Activated CD4-positive, alpha-beta T cell treated with anti-CD3 and anti-CD28 coated beads, Interleukin-2, amount 50 U/mL, for 1 hour (primary cell): ENCODE measurements at places on chromosomes 6 and 20.

- no peak for DNase-seq
These were observed 27.8 kb upstream of the KIF16B start for GRCh38 chr20:16601047-16601446.

GRCh38 chr6:53944543-53944942 is 149.7 kb downstream of the LRRC1 start:
- DNase-seq = no peak

DNA sequence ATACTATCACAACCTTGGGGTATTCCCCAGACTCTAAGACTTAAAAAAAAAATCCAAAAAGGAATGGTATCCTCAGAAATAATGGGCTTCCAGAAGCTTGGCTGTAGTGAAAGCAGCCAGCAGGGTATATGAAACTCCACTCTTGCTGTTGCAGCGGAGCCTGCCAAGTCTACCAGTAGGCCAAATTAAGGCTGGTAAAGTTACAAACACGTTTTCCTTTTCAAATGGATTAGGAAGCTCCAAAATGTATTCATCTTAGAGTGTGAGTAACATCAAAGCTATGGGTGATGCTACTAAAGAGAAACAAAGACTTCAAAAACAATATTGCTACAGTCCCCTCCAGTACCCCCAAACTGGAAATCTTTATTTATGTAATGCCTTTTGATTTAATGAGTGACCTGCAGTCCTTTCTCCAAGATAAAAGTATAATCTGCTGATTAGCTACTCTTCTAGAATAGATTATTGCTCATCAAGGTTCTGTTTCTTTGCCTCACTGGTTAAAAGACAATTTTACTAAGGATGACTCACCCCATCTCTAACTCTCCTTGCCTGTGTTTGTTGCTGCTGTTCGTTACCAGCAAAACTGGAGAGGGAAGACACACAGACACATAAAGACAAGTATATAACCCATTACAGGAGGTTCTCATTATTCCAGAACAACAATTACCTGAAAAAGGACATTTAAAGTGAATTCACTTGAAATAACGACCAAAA is 84.9 kb downstream of the BTBD9 start:
- no peak for DNase-seq

DNA sequence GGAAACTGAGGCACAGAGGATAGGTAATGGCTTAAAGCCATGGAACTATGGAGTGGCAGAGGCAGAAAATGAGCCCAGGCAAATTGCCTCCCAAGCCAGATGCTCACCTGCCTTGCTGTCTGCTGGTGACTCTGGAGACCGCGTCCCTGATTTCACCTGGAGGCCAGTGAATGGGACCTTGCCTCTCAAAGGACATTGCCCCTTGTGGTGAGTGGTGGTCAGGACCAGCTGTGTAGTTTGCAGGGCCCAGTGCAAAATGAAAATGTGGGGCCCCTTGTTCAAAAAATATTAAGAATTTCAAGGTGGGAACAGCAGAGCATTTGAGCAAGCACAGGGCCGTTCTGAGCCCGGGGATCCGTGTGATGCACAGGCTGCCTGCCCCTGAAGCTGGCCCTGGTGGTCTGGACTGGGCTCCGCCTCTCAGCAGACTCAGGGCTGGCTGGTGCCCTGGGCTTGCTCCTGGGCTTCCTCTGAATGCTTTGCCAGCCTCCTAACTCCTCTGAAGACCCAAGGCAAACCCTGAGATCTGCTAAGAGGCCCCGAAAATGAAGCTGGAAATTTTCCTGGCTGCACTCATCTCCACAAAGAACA is 19.8 kb upstream of the KCNG1 start:
- no peak for DNase-seq

DNA sequence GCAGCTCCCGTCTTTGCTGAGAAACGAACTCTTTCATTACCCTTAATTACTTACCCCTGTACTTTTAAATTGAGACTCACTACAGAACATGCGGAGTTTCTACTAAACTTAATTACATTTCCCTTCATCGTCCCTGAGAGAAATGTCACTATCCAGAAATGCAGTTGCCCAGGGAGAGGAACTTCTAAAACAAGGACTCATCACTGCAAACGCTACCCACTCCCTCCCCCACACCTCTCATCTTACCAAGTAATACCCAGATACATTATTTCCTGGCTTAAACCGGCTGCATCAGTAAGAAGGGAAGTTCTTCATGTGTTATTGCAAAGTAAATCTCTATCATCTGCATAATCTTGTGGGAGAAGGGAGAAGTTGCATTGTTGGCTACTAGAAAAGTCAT is 138.3 kb downstream of the IPCEF1 start:
- DNase-seq = no peak

DNA sequence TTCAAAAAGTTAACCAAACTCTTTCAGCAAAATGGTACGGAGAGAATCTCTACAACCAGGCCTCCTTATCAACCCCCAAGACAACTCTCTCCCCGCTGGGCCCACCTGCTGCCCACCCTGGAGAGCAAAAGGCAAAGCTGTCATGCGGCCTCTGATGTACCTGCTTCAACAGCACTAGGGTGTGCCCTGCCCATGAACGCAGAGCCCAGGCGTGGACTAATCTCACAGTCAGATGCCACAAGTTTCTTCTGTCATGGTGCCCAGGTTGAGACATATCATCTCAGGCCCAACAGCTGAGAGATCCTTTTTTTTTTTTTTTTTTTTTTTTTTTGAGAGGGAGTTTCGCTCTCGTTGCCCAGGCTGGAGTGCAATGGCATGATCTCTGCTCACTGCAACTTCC is 26.3 kb downstream of the SLC2A4RG start:
- DNase-seq = no peak

DNA sequence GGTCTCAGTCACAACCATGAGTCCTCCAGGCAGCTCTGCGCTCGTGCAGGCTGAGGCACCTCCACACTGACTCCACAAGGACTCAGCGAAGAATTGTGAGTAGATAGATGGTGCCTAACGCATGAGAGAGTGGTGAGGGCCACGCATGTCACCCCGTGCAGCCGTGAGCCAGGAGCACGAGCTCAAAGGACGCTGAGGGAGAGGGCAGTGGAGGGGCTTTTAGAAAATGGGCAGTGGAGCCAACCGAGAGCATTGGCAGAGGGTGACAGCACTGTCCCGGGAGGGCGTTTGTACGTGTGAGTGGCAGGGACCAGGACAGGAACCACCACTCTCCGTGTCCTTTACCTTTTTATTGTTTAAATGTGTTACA is 105.6 kb downstream of the PSMB1 start:
- DNase-seq = no peak

- DNase-seq = no peak
These were observed 60.0 kb upstream of the EZR start for GRCh38 chr6:158879180-158879579.

GRCh38 chr20:4260102-4260501 is 244.7 kb upstream of the RNF24 start:
- DNase-seq = no peak

GRCh38 chr6:118494091-118494490 is 54.0 kb upstream of the PLN start:
- no peak for DNase-seq

DNA sequence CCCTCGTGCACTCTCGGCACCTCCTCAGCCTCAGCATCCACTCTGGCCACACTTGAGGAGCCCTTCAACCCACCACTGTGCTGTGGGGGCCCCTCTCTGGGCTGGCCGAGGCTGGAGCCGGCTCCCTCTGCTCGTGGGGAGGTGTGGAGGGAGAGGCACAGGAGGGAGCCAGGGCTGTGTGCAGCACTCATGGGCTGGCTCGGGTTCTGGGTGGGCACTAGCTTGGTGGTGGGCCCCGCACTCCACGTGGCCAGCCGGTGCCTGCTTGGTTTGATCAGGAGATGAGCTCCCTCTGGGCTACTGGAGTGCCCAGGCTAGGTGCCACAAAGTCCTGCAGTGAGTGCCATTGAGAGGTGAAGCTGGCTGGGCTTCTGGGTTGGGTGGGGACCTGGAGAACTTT is 949.4 kb upstream of the GJE1 start:
- no peak for DNase-seq

GRCh38 chr20:43974695-43975094 is 60.0 kb downstream of the TOX2 start:
- no peak for DNase-seq

- DNase-seq = no peak
These were observed 114.5 kb downstream of the EDN1 start for GRCh38 chr6:12404651-12405050.

GRCh38 chr6:107633680-107634323 is 143.9 kb downstream of the SOBP start:
- no peak for DNase-seq

GRCh38 chr20:61960836-61961235 is 104.8 kb downstream of the TAF4 start:
- DNase-seq = no peak

DNA sequence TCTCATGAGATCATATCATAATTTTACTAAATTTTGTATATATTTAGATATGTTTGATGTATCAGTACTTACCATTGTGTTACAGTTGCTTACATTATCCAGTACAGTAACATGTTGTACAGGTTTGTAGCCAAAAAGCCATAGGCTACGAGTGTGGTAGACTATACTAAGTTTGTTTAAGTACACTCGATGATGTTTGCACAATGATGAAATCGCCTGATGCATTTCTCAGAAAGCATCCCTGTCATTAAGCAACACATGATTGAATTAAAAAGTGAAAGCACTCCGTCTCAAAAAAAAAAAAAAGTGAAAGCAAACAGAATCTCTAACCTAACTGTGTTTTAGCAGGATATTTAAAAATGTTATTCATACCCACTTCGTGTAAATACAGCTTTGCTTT is 104.9 kb upstream of the TFAP2D start:
- DNase-seq = no peak

- no peak for DNase-seq
These were observed 123.3 kb downstream of the INSM1 start for GRCh38 chr20:20491110-20491783.
